Ovary (tissue), 10 donors: ENCODE measurements at places on chromosomes 1 and 21. TPM values are rescaled to one million over a fixed set of nuclear protein-coding genes. Genes with fewer than 3 reads are reported as not detected.

- DNase-seq: no peak
Observed at GRCh38 chr1:84255582-84255981, 45.9 kb upstream of the SAMD13 start.

DNA sequence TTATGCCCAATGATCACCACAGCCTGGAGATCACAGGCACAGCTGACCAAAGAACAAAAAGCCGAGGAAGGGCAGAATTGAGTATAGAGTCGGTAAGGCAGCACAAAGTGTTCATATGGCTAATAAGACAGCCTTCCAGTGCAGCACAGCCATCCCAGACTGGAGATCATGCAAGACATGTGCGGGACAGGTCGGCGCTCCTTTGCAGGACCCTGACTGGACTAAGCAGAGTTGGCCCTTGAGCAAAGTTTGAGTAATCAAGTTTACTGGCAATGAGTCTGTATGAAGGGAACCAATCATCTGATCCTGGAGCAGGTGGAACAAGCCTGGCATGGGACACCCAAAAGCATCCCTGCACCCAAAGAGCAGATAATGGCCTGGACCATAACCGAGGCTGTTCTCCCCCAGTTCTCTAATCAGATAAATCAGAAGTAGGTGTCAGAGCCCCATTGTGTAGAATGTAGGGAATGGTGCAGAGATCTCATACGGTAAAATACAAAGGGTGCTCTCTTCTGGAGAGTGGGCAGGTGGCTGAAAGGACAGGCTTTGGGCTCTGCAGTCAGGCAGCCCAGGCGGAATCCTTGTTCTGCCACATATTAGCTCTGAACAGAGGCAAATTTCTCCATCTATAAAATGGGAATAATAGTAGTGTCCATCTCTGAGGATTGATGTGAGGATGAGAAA lies 10.7 kb upstream of the DNASE2B start:
- no peak for DNase-seq

GRCh38 chr1:44641126-44642102 lies 32.9 kb downstream of the TMEM53 start:
- no peak for DNase-seq

DNA sequence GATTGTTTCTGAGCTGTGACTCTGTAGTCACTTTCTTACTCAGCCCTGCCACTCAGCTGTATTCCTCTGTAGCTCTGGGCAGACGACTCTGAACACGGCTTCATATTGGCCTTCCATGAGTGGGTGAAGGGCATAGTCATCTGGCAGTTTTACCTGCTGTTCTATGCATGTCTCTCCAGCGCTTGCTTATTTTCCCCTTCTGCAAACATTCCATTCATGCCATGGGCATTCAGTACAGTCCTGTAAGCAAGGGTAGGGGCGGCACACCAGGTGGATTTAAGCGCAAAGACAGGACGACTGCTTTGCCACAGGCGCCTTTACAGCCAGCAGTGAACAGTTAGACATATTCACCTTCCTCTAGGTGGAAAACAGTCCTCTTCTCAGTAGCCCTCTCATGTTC lies 4.4 kb upstream of the WDR26 start:
- DNase-seq: no peak

GRCh38 chr1:8021676-8022266 lies 4.3 kb downstream of the ERRFI1 start:
- no peak for DNase-seq

DNA sequence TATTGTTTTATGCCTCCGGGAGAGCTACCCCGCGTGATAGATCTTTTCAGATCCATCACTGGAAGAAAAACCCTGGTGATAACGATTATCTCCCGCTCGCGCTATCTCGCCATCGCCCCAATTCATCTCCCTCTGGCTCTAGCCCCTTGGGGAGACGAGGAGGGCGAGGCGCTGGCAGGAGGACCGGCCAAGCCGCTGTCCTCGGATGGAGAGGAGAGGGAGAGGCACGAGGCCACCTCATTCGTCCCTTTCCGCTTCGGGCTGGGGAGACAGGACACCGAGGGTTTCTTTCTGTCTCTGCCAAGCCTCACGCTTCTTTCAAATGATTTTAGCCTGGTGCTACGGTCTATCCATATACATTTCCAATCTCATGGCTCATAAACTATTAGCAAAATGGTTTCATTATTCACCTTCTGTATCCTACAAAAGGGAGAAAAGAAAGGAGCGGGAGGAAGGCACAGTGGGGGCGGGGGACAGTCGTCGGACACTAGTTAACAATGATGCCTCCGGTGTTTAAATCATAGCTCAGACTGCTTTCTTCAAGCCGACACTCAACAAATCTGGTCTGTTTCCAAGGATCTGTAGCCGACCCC lies 415.0 kb upstream of the ESRRG start:
- DNase-seq: no peak

- no peak for DNase-seq
Observed at GRCh38 chr1:201818971-201819750, 9.8 kb upstream of the IPO9 start.

GRCh38 chr1:247295274-247295684 lies 36.4 kb downstream of the ZNF496 start:
- DNase-seq: no peak

- no peak for DNase-seq
Observed at GRCh38 chr1:71228241-71228640, 147.4 kb upstream of the ZRANB2 start.

The ANGPTL1 gene
- polyA plus RNA-seq: 83.2 TPM

The BECN2 gene
- polyA plus RNA-seq: not detected
